ENCODE measurements at places on chromosomes 5 and 9.

DNA sequence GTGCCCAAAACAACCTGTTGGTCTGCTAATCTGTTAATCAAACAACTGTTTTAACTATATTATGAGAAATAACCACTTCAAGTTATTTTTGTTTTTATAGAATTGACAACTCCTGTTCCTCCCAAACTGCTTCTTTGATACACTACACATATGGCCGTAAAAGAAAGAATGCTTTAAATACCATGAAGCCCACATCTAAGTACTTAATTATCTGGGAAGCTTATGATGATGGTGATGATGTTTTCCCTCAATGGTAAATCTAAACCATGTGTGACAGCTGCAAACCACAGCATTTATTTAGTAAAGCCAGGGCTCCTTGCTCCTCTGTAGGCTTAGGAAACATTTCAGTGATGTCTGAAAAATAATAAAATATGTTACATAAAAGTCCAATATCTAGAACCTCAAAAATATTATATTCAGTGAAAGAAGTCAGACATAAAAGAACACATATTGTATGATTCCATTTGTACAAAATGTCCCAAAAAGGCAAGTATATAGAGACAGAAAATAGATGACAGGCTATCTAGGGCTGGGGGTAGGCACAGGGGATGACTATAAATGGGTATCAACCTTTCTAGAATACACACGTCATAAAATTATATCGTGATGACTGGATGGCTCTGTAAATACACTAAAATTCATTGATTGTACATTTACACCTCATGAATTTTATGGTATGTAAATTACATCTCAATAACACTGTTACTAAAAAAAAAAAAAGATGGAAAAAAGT lies 154.1 kb downstream of the EFNA5 start:
- no peak for DNase-seq

- no peak for DNase-seq
These were observed 64.3 kb downstream of the HABP4 start for GRCh38 chr9:96514108-96514799.

DNA sequence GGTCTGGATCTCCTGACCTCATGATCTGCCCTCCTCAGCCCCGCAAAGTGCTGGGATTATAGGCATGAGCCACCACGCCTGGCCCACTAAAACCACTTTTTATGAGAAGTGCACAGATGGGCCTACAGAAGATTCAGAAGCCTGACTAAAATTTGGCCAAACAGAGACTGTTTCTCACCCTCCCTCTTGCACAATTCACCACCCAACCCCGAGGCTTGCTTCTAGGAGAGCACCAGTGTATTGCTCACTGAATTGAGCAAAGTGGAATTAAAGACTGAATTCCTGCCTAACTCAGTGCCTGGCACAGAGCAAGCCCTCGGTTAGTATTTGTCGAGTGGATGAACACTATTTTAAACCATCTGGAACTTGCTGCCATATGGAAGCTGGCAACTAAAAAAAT lies 3.4 kb upstream of the DCTN4 start:
- no peak for DNase-seq

- no peak for DNase-seq
These were observed 38.8 kb downstream of the MUSK start for GRCh38 chr9:110707419-110707818.

- no peak for DNase-seq
These were observed 288.3 kb downstream of the ENC1 start for GRCh38 chr5:74352256-74352655.

DNA sequence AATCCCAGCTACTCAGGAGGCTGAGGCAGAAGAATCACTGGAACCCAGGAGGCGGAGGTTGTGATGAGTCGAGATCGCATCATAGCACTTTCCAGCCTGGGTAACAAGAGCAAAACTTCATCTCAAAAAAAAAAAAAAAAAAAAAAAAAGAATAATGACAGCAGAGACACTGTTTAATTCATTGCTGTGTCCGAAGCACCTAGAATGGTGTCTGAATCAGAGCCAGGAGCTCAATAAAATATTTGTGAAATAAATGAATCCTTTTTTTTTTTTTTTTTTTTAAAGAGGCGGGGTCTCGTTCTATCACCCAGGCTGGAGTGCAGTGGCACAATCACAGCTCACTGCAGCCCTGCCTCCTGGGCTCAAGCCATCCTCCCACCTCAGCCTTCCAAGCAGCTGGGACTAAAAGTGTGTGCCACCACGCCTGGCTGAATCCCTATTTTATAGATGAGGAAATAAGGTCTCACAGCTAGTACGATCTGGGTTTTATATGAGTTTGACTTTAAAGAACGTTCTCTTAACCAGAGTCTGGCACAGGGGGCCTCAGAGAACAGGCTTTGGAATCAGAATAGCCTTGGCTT lies 47.8 kb downstream of the THOC3 start:
- no peak for DNase-seq

DNA sequence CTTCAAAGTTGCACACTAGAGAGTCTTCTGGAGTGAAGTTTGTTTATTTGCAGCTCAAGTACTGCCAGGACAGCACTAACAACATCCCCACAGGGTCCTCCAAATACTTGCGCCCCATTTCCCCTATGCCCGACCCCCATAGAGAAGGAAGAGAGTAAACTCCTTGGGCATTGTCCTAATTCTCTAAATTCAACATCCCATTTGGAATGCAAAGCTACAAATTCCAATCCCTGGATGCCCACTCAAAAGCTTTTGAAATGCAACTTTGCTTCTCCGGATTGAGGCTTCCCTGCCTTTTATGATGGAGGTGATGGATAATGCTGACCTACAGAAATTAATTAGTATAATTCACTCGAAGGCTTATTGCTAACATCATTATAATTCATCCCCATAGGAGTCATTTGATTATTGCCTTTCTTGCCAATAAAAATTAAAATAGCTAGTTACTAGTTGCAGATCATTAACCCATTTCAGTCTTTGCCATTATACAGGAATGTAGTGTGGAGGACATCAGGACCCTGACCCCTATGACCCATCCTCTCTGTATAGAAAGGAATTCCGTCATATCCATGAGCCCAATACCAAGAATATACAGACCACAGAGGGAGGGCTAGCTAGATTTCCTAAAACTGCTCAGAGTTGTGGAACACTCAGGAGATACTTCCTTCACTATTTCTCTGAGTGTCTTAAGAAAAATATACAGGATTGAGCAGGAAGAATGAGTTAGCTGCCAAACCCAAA lies 277.6 kb downstream of the ZNF608 start:
- no peak for DNase-seq

DNA sequence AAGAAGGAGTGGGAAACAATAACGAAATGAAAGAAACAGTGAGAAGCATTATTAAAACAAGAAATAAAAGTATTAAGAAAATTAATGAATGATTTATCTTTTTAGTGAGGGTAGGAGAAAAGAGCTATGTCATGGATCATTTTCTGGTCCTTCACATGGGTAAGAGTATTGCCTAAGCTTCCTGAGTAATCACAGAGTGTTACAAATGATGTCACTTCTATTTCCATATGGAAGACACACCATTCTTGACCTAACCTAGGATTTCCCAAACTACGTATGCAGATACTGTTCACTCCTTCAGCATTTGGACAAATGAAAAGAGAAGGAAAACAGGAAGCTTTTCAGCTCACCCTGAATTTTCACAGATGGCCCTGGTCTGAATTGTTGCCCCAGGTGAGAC lies 3.3 kb upstream of the TSLP start:
- DNase-seq = no peak

GRCh38 chr9:111789881-111790280 lies 4.9 kb downstream of the SHOC1 start:
- no peak for DNase-seq

DNA sequence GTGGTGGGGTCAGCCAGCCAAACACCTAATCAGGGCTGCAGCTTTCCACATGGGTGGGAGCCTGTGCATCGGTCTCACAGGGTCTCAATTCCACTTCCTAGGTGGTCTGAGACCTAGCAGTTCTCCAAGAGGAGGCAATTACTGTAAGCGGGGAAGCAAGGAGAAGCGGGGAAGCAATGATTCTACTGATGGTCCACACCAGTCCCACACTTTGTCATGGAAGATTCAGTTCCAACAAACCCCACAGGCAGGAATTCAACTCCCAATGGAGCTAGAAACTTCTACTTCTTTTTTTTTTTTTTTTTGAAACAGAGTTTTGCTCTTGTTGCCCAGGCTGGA lies 158.7 kb upstream of the RAI14 start:
- no peak for DNase-seq

- no peak for DNase-seq
These were observed 23.1 kb downstream of the NIM1K start for GRCh38 chr5:43215073-43215631.

DNA sequence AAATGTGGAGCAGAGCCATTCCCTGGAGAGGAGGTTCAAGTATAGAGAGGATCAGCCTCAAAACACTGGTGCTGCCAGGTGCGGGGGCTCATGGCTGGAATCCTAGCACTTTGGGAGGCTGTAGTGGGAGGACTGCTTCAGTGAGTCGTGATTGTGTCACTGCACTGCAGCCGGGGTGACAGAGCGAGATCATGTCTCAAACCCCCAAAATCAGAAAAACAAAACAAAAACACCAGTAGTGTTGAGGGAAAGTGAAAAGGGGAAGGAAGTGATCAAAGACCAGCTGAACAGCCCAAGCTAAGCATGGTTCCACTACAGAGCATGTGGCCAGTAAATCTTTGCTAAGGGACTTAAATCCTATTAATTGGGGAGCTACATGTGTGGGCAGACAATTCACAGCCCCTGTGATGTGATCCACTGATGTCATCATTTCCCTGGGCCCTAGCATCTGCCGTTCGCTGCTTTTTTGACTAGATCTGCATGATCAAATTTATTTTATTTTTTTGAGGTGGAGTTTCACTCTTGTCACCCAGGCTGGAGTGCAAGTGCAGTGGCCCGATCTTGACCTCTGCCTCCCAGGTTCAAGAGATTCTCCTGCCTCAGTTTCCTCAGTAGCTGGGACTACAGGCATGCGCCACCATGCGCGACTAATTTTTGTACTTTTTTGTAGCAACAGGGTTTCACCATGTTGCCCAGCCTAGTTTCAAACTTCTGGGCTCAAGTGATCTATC lies 2.7 kb upstream of the PCBD2 start:
- no peak for DNase-seq

- DNase-seq = no peak
These were observed 6.8 kb downstream of the NR2F1 start for GRCh38 chr5:93589829-93590215.

DNA sequence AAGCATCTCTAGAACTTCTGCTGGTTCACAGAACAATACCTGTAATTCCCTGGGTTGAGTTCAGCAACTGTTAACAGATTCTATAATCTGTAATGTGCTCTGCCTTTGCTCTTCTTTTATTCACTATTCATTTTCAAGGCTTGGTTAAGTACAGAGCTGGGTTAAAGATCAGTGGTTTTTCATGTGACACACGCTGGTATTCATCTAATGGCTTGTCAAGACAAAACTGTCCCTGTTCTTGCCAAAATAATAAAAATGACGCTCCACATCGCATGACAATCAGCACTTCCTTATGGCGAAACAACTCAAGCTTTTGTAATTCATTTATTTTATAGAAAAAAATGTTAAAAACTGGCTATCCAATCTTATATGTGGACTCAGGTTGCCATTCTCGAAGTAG lies 137.9 kb downstream of the BNC2 start:
- no peak for DNase-seq

DNA sequence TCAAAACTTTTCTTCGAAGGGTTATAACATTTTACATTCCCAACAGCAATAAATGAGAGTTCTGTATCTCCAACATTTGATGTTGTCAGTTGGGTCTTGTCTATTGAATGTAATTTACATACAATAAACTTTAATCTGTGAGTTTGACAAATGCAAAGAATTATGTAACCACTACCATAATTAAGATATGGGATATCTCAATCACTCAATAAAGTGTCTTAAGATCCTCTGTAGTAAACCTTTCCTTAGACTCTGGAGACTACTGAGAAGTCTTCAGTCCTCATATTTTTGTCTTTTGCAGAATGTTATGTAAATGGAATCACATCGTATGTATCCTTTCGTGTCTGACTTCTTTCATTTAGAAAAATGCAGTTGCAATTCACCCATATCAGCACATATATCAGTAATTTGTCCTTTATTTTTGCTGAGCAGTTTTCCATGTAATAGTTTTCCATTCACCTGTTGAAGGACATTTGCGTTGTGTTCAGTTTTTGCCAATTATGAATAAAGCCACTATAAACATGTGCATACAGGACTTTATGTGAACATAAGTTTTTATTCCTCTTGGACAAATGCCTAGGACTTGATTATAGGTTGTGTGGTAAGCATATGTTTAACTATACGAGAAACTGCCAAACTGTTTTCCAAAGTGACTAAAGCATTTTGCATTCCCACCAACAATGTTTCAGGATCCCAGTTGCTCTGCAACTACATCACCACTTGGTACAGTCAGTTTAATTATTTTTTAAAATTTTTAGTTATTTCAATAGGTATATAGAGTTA lies 784.6 kb upstream of the ZNF608 start:
- no peak for DNase-seq

DNA sequence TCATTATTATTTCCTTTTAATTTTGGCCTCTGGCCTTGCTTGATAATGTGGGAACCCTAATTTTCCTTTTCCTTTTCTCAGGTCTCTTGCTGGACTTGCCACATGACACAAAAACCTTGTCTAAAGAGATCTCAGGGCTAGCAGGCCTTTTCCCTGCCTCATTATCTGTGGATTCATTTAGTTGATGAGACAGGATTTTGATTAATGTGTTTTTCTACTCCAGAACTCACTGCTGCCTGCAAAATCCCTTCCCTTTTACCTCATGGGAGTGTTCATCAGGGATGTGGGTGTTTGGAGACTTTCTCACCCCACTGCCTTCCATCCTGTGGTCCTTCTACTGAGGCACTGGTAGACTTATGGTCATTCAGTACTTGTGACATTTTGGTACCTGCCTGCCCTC lies 56.2 kb upstream of the MAMDC2 start:
- no peak for DNase-seq

GRCh38 chr5:34657988-34658387 lies 1.9 kb downstream of the RAI14 start:
- no peak for DNase-seq

DNA sequence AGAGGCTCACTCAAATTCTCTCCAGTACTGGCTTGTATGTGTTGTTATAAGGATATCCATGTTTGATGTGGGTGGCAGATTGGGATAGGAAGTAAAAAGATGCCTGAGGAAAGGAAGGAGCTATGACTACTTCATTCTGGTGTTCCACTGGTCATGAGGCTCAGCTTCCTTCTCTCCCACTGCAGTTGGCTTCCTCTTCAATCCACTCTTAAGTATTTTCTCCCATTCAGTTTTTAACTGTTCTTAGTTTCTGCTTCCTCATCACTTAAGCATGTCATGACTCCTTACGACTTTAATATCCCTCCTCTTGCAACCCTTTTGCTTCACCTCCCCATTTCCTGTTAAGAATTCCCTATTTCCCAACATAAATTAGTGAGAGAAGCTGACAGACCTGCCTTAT lies 81.1 kb downstream of the PJA2 start:
- DNase-seq = no peak

All from CD4-positive, alpha-beta T cell treated with Interleukin-12 subunit alpha and Interleukin-12 subunit beta, for 1 hour (primary cell).